Left cardiac atrium (tissue), 4 donors: ENCODE measurements at places on chromosomes 4 and X. TPM values are rescaled to one million over a fixed set of nuclear protein-coding genes. Genes with fewer than 3 reads are reported as not detected.

The CT55 gene
- not detected for total RNA-seq

The SMS gene
- total RNA-seq = 49.0 TPM

The CCSER1 gene
- 9.6 TPM for total RNA-seq

The PABPC4L gene
- 1.5 TPM for total RNA-seq

The MAGEB18 gene
- total RNA-seq = not detected

- no peak for DNase-seq
Measured at GRCh38 chr4:153205757-153206156, 1.5 kb downstream of the TRIM2 start.

DNA sequence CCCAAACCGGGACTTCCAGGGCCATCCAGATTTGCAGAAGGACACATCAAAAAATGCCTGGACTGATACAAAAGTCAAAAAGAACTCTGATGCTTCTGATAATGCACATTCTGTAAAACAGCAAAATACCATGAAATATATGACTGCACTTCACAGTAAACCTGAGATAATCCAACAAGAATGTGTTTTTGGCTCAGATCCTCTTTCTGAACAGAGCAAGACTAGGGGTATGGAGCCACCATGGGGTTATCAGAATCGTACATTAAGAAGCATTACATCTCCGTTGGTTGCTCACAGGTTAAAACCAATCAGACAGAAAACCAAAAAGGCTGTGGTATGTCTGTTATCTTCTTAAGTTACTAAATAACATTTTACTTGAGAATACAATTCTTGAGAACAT lies 9.2 kb downstream of the PLK4 start:
- no peak for DNase-seq

- peak; percentile 52 for DNase-seq
Measured at GRCh38 chrX:40008791-40009461, 88.8 kb downstream of the BCOR start.

- DNase-seq = no peak
Measured at GRCh38 chrX:43121637-43122036, 343.7 kb upstream of the PPP1R2C start.

DNA sequence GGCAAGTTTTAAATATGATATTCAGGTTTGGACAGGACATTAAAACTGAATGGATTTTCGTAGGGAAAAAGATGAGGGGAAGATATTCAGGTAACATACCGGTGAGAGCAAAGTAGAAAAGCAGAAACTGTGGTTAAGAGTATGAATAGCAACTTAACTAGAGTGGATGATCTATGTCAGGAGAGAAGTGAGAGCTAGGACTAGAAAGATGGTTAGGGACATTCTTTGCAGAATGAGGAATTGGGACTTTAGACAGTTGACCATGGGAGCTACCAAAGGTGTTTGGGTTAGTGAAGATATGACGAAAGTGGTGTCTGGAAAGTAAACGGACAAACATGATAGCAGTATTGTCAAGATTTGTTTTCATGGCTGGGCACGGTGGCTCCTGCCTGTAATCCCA lies 45.2 kb downstream of the ANXA5 start:
- no peak for DNase-seq

- DNase-seq = peak; percentile 35
Measured at GRCh38 chr4:90127706-90128345, 632 bp downstream of the CCSER1 start.

- no peak for DNase-seq
Measured at GRCh38 chr4:155946486-155946885, 7.2 kb downstream of the CTSO start.

DNA sequence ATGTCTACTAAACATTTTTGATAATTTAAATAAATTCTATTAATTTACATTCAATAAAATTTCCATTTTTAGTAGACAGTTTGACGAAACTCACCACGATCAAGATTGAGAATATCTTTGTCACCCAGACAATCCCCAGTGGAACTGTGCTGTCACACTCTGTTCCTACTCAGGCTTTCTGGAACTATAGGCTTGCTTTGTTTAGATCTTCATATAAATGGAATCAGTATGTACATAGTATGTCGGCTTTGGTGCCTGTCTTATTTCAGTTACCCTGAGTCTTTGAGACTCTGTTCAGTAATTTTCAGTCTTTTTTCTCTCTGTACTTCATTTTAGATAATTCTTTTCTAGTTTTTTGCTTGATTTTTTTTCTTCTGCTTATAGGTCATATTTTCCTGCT lies 163.5 kb upstream of the EMCN start:
- no peak for DNase-seq

DNA sequence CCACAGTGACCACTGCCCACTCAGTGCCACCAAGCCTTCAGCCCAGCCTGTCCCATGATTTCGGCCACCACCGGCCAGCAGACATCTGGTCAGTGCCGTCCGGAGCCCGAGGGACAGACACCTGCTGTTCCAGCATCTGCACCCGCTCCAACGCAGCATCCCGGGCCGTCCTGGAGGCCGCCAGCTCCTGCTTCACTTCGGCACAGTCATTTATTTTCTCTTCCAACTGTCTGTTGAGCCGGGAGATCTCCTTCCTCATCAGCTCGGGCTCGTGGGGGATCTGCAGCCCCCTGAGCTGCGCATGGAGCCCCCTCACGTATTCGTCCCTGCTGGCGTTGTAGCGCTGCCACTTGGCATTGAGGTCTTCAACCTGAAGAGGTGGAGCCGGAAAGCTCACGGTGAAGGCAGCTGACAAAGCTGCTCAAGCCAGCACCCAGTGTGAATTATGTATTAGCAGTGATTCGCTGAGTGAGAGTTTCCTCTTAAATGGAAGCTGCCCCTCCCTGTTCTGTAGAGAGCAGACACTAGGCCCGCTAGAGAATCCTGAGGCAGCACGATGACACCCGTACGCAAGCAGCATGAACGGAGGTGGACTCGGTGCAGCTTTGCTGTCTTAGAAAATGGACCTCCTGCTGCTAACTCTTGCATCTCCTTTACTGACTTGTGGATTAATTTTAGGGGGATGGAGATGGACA lies 11.4 kb downstream of the TNIP2 start:
- no peak for DNase-seq

DNA sequence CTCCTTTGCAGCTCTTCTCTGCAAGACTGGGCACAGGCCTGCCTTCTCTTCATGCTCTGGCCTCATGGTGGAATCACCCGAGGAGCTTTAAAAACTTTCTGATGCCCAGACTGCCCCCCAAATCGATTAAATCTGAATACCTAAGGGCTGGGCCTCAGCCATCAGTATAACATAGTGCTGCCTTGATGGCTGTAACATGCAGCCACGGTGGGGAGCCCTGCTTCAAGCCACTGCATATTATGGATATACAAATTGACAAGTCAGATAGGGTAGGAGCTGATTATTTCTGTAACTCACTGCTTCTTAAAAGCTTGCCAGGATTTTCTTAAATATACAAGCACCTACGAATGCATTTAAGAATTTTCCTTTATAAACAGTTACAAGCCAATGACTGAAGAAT lies 40.5 kb downstream of the GPM6B start:
- no peak for DNase-seq

DNA sequence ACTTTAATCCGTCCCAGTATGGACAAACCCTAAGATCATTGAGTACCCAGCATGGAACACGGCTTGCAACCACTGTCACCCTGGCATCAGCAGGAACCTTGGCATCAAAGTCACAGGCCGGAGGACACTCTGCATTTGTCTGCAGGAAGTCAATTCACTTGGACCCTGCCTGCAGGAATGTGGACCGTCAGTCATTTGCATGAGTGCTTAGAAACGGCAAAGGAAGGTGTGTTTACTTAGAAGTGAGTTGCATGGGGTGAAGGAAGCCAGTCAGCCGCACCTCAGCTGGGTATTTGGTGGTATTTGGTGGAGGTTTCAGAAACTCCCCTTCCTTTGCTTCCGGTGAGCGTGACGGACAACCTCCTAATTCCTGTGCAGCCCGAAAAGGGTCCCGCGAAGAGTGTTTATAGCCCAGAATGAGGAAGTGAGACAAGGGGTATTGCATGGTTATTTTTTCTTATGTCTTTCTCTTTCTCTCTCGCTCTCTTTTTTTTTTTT lies 15.5 kb downstream of the P2RY8 start:
- DNase-seq = no peak

DNA sequence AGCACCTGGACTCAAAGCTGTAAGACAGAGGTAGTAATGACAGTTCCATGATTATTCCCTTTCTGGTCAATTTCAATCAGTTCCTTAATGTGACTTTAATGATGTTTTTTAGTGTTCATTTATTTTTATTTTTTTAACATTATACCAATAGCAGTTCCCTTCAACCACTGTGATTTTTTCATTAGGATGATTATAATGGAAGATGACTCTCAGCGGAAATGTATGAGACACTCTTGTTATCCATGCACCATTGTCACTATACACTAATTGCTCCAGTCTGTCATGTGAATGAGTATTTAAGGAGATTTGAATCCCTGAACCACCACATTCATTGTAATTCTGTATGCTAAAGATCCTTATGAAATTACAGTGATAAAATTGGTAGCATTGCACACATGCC lies 2102.3 kb upstream of the AGA start:
- no peak for DNase-seq

DNA sequence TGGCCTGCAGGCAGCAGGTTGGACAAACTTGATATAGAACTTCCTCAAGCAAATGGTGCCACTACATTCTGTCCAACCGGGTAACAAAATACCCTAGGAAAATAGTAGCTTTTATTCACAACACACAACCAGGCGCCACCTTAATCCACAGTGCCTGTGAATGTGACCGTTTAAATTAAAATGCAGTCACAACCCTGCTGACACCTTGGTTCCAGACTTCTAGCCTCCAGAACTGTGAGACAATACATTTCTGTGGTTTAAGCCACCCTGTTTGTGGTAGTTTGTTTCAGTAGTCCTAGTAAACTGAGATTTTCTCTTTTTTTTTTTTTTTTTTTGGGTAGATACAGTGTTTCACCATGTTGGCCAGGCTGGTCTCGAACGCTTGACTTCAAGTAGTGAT lies 575.8 kb downstream of the PACRGL start:
- no peak for DNase-seq

GRCh38 chr4:57672846-57673433 lies 562.8 kb upstream of the IGFBP7 start:
- DNase-seq = no peak

DNA sequence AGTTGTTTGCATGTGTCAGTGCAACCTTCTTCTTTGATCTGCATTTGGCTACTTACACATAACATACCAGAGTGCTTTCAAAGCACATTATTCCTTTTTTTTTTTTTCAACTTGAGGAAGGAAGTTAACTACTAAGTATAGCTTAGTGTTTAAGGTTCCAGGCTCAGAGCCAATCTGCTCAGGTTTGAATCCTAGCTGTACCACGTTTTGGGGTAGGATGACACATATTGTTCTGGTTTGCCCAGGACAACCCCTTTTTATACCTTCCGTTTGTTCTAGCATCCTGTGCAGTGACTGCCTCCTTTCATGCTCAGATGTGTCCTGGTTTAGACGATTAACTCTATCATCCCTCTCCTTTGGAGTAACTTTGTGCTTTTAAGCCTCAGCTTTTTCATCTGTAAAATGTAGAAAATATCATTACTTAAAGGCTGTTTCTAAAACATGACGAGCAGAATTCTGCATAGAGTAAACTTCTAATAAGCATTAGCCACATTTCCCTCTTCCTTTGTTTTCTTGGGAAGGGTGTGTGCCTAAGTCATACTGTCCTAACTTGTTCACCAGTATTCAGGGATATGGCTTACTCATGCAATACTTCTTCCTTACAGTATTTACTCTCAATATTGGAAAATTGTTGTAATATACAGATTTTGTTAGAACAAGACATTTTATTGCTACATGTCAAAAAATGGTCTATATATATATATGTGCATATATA lies 281.3 kb downstream of the C4orf33 start:
- no peak for DNase-seq

DNA sequence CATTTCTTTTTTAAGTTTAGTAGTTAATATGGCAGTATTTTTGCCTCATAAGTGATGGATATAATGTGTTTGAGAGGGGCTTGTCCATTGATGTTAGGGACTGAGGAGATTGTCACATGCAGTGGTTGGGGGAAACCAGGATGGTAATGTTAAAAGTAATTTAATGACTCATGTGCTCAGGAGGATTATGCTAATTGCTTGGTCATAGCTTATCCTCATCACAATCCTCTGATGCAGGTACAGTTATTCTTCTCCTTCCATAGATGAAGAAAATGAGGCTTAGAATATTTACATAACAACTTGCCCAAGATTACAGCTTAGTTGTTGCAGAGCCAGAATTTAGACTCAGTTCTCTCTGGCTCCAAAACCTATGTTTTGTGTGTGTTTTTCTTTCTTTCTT lies 94.4 kb upstream of the SCML1 start:
- no peak for DNase-seq

DNA sequence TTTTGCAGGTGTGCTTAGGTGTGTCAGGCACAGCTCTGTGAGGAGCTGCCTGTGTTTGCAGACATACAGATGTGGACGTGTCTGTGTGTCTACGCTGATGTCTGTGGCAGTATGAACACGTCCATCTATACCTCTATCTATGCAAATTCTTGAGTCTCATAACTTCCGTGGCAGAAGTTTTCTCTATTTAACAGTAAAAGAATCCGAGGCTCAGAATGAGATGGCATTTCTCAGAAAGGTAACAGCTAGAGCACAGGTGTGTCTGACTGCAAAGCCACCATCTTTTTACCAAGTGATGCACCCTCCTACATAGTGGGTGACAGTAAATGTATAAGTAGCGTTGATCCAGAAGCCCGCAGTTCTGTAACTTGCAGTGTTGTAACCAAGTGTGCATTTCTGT lies 39.9 kb upstream of the CYP4V2 start:
- no peak for DNase-seq

DNA sequence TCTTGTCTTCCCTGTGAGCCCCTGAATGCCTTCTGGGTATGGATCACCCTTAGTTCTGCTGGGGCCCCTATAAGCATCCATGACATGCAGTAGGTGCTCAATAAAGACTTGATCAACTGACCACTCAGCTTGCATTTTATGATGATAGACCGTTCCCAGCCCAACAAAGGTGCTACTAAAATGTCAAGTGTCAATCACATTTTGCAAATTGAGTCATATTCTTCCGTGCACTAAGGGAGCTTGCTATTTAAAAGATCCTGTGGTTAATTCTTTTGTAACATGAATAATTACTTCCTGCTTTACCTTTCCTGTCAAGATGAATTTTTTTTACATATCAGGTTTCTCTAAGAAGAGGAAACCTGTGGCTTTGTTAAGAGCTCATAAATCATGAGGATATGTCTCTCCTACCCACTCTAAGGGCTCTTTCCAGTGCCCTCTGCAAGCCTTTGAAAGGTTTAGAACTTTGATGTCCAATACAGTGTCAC lies 47.6 kb downstream of the SH3KBP1 start:
- DNase-seq = no peak

- DNase-seq = no peak
Measured at GRCh38 chr4:7762376-7763030, 177.2 kb downstream of the AFAP1 start.

DNA sequence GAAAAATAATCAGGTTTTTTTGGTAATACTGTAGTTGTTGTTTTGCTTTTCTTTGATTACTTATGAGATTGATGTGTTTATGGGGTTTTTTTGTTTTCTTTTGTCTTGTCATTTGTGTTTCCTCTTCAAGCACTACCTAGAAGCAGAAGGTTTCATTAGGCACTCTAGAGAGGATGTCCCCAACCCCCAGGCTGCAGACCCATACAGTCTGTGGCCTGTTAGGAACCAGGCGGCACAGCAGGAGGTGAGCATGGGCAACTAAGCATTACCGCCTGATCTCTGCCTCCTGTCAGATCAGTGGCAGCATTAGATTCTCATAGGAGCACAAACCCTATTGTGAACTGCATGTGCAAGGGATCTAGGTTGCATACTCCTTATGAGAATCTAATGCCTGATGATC lies 22.9 kb upstream of the NOCT start:
- DNase-seq = no peak

GRCh38 chr4:187685247-187685646 lies 310.3 kb upstream of the ZFP42 start:
- no peak for DNase-seq

GRCh38 chrX:41599507-41599906 lies 89.3 kb upstream of the GPR34 start:
- no peak for DNase-seq
